A549 treated with RU486 at 1 μM for 4 hours (cell line): ENCODE measurements at places on chromosomes 3 and 15. TPM values are rescaled to one million over a fixed set of nuclear protein-coding genes. Genes with fewer than 3 reads are reported as not detected.

Gene ZNF80
- total RNA-seq = not detected in 5 replicates

Gene CP
- 4.1 to 7.8 TPM (median 5.3 TPM) in 5 replicates for total RNA-seq

Gene GXYLT2
- total RNA-seq = 1.0 to 1.5 TPM (median 1.2 TPM) in 5 replicates

Gene AMIGO3
- 0.35 to 0.85 TPM (median 0.59 TPM) in 5 replicates for total RNA-seq

Gene TNNC1
- total RNA-seq = 1.2 to 1.6 TPM (median 1.3 TPM) in 5 replicates
